Fibroblast of skin of left biceps (primary cell): ENCODE measurements at places on chromosomes 1 and 21.
A peak's percentile ranks its signal among the peaks of the same experiment; 100 is the strongest.

- DNase-seq = no peak
These were observed 37.9 kb upstream of the MPZL1 start for GRCh38 chr1:167683641-167684502.

GRCh38 chr1:37999430-38000232, 5.7 kb downstream of the FHL3 start:
- DNase-seq = no peak

DNA sequence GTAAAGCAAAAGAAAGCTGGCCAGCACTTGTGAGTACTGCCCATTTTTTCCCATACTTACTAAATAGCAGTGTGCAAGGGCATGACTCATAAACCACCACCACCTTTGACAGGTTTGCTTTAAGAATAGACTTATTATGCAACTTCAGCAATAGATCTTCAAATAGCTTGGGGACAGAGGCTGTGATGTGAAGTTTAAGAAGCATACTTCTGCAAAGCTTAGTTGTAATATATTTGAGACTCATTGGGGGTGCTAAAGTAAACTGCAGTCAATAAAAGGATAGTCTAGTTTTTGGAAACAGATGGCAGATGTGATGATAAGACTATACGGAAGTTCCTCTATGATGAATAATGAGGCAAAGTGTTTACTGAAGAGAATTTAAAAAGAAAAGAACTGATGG, 210.0 kb downstream of the PLA2G4A start:
- no peak for DNase-seq

GRCh38 chr1:96973605-96974004, 252.0 kb downstream of the PTBP2 start:
- DNase-seq = peak; percentile 15

DNA sequence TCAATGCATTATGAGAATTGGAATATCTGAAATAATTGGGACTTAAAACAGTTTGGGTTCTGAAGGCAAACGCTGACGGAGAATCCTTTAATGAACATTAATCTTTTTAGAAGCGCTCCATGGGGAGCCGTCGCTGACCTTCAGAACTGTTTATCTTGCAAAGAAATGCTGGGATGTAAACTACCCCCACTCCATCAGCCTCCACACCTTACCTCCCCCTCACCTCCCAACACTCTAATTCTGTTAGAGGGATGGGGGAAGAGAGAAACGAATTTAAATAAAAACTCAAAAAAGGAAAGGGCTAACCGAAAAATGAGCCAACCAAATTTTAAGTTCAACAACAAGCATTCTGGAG, 44.1 kb upstream of the DNAJC6 start:
- DNase-seq = no peak

GRCh38 chr1:236552901-236553300, 29.1 kb downstream of the LGALS8 start:
- DNase-seq = no peak

- no peak for DNase-seq
These were observed 23.8 kb upstream of the FAM163A start for GRCh38 chr1:179719272-179719671.

GRCh38 chr1:14065486-14065885, 365.5 kb downstream of the PRDM2 start:
- no peak for DNase-seq

GRCh38 chr1:110962892-110963690, 631 bp downstream of the LRIF1 start:
- DNase-seq = peak; percentile 54

GRCh38 chr21:30714946-30715345, 3.6 kb downstream of the KRTAP21-3 start:
- DNase-seq = no peak

DNA sequence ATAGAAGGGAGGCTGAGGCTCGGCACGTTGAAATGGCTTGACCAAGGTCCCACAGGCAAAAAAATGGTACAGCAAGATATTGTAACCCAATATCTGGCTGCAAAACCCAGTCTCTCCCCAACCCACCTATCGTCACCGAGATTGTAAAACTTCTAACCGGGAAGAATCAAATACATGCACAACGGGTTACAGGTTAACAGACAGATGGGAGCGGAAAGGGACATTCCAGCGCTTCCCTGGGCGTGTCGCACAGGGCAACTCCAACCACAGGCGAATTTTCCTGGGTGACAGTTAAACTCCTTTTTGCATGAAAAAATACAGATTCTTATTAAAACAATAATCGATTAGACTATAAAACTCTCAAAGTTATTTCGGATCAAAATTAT, 31.8 kb upstream of the JUN start:
- DNase-seq = no peak

DNA sequence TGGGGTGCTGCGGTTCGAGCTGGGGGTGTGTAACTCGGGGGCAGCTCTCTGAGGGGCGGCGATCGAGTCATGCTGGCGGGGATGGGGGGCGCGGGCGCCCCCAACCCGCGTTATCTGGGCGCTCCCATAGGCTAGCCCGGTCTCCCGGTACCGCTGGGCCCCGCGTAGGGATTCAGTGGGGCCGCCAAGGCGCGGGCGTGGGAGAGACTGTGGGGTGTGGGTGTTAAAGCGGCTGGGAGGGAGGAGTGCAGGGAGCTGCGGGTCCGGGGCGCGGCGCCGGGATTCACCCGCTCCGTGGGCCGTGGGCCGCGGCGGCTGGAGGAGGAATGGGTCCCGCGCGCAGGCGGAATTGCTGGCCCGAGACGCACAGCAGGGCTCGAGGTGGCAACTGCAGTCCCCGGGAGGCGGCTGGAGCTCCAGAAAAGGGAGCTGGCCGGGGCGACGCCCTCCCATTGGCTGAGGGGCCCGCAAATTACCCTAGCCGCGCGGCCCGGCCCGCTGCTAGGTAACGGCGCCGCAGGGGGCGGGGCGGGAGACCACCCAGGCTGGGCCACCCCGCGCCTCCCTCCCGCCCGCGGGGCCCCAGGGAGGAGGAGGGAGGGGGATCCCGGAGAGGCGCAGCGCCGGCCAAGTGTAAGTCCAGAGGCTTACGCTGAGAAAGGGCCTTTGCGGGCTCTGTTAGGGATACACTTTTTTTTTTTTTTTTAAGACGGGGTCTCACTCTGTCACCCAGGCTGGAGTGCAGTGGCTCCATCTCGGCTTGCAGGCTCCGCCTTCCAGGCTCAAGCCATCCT, at the start of gene PTCH2:
Gene PTCH2 (minus strand): TSS at position 392 of the 794 bp plus-strand sequence. CDS start 321 bp downstream, at position 71.
- peak; percentile 55 for DNase-seq

- DNase-seq = no peak
These were observed 33.6 kb upstream of the CD34 start for GRCh38 chr1:207944571-207944970.

DNA sequence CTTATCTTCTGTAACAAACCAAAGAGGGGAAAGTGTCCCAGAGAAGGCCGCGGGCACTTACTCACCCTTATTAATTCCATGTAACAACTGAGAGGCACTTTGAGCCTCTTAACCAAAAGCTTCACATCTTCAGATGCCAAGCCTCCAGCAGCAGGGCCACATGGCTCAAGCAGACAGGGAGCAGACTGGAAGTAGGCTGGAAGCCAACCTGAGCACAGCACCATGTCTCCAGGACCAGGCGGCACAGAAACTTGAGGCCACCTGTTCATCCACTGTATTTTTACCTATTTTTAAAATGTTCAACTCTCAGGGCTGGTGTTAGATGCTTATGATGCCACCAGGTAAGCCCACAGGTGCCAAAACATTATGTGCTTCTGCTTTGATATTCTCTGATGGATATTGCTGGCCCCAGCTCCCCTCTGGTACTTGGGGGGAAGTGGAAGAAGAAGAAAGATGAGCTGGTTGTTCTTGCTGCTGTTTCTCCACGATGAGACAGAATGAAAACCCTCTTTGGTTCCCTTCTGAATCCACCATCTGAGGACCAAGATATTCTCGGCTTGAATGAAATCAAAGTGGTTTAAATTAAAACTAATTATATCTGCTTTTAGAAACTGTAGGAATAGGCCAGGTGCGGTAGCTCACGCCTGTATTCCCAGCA, 30.6 kb upstream of the SDE2 start:
- DNase-seq = no peak

DNA sequence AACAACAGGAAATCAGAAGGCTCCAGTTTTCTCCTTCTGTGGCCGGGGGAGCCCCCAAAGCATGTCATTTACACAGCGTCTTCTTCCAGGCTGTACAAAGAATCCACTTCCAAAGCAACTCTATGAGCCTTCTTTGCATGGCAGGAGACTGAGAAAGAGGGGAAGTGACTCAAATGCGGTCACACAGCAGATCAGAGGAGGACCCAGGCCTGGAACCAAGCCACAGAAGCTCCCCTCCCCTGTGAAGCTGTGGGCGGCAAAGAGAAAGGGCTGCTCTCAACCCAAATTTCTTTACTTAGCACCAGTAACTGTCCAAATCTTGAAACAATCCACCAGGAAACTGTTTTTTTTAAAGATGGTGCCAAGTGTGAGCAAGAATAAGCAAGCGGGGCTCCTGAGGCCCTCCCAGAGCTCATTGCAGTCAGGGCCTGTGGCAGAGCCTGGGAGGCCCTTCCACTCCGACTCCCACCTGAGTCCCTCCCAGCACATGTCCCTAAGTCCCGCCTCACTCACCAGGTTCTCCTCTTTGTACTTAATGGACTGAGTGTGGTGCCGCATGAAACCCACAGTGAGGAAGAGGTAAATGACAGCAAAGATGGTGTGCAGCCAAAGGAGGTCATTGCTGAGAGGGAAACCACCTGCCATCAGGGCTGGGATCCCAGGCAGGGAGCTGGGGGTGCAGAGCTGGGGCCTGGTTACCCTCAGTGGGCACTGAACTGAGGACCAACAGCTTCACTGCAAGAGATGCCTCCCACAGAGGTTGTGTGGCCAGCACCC, 15.9 kb downstream of the TMEM63A start:
- DNase-seq = no peak

- no peak for DNase-seq
These were observed 1217.8 kb upstream of the ADGRL2 start for GRCh38 chr1:80582980-80583379.

- DNase-seq = no peak
These were observed 70.3 kb upstream of the ACTL8 start for GRCh38 chr1:17684810-17685209.

DNA sequence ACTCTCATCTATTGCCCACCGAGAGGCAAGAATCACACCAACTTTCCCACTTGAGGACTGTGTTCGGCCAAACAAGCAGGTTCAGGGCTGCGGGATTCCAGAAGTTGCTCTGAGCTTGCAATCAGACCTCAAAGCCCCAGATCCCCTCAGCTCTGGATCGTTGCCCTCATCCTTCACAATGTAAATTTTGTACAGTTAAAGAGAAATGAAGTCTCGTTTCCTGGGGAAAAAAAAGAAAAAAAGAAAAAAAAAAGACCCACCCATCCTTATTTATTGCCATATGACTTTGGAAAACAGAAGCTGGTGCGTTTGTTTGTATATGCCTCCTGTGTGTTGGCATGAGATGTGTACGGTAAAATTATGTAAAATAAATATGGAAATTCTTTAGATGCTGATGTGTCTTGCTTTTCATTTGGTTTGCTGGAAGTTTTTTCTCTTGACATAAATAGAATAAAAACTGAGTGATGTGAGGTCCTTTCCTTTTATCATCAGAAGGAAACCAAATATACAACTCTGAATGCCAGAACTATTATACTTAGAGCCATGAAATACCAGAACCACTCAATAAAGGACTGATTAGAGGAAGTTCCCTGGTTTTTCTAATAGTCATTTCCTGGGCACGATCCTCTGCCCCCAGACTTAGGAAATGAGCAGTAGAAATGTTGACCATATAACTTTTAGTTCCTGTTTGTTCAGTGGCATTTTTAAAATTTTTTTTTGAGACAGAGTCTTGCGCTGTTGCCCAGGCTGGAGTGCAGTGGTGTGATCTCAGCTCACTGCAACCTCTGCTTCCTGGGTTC, 48.7 kb downstream of the LHX4 start:
- DNase-seq = no peak

DNA sequence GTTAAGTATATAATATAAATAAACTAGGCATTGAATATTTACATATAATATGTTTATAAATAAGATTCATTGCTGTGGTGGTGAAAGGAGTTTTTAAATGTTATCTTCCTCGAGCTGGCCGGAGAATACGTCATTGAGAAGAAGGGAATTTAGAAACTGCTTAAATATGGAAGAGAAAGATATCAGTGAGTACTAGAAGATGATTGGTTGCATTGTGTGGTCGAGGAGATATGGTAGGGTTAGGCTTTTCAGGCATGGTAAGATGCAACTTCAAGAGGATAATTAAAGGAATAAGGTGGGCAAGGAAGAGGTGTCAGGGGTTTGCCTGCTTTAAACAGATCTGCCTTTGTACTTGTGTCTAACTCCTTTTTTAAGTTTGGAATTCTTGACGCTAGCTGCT, 73.5 kb downstream of the RPS6KC1 start:
- DNase-seq = no peak
